ENCODE measurements at places on chromosomes 7 and 10.

DNA sequence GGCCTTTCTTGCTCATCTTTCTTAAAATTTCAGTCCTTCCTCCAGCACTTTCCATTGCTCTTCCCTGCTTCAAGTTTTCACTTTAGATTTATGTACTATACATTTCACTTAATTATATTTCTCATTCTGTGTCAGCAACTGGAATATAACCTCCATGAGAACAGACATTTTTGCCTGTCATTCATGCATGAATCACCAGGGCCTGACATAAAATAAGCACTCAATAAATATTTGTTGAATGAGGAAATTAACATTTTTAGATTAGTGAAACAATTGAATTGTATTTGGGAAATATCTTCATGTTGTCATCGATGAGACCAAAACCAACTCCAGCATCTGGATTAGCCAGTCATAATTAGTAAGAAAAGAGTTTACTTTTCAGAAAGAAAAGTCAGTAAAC lies 6.1 kb downstream of the SAMD9L start:
- no peak for DNase-seq

DNA sequence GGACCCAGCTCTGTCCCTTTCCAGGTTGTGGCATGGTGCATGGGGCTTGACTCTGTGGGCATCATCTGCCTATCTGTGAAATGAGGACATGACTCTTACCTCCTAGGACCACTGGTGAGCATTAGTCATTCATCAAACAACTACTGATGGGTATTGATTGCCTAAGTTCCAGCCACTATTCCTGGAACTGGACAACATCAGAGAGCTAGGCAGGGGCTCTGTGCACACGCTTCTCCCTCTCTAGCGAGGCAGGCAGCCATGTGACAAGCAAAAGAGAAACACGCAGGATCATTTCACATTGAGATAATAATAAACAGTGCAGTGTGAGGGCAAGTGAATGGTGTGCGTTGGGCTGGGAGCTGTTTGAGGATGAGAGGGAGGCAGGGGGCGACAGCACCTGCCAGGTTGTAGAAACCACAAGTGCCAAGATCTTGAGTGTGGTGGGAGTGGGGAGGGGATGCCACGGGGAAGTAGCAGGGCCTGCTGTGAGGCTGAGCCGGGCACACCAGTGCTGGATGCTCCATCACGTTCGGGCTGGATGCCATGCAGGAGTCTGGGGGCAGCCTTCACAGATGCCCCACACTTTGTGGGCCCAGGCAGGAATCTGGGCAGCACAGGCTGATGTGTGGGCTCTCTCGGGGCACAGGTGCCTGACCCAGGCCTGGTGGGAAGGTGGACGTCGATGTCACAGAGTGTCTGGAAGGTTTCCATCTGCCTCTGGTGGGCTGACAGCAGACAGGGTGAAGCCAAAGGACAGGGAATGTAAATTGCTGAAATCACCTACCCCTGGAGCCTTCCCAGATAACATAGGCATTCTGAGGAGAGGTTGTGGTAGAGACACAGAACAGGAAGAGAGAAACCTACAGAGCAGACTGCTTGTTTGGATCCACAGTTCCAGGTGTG lies 405.5 kb downstream of the RPS24 start:
- DNase-seq = no peak

DNA sequence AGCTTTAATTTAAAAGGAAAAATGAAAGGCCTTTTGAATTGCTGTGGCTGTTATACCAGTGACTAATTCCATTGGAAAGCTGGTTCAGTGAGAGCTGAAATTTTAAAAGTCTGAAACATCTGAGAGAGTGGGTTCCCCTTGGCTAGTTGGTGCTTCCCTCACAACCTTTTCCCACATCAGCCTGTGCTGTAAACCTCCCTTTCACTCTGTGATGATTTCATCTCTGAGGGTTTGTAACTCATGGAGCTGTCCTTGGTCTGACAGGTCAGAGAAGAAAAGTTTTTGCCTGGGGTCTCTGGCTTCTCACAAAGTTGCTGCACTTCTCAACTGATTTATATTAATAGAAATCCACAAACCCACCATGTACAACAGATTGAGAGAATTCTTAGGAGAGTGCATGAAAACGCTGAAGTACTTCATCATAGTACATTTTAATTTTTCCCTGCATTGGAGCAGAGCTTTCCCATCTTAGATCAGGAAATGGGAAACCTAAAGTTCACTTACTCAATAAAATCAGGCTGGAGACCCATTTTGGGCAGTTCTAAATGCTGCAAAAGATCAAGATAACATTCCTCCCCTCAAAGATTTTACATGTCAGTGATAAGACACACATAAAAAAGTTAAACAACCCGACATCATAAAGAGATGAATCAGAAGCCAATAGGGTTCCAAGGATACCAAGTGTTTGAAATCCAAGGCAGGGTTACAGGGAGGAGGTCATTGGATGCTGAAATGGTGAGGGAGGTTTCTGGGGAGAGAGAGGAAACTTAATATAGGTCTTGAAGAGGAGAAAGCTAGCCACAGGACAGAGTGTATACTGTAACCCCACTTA lies 157.0 kb upstream of the MKLN1 start:
- no peak for DNase-seq

GRCh38 chr10:50857579-50857978 lies 27.8 kb downstream of the A1CF start:
- no peak for DNase-seq
